NT2/D1 (cell line): ENCODE measurements at places on chromosomes 5 and 9.

GRCh38 chr5:142319105-142319504, 5.7 kb downstream of the SPRY4 start:
- DNase-seq, result no peak

DNA sequence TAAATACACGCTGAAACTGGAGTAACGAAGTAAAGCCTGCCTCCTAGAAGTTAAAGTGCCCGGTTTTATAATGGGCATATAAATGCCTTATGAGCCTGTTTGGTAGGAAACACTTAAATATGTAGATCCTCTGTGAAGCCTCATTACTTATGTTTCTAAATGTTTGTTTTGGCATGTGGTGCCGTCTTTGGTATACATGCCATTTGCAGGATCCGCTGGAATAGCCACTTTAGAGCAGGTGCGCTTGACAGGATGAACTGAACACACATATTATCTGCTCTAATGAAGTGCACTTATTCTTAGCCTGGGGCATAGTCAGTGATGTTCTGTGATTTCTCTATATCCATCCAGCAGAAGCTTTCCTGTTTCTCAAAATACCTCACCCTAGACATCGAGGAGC, 778.1 kb upstream of the WWC1 start:
- DNase-seq, result no peak

DNA sequence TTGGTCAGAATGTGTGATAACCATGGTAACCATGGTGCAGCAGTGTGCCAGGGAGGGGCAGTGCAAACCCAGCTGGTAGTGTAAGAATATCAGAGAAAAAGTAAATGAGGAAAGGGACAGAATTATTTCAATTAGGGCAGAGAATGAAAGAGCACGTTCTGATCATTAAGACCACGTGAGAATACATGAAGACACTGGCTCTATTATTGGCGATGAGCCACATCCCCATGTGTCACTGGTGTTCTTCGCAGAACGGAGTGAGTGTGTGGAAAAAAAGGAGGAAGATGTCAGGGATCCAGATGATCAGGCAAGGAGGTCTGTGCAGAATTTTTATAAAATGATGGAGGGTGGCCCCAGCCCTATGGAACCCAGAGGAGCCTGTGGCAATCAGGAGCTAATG, 315.5 kb downstream of the SEMA5A start:
- DNase-seq, result no peak

DNA sequence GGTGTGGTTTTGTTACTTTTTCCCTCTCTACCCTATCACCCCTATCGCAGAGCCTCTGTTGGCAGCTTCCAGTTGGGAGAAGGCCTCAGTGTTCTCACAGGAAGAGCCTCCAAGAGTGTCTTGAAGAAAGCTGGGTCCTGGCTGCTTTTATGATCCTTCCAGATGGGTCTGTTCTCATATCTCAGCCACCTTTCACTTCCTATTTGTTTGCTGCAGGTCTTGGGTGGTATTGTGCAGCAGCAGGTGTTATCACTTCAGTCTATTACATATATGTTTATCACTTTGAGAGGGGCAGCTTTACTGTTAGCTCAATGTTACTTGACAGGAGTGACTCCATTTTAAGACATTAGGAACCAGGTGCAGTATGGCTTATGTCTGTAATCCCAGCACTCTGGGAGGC, 59.2 kb upstream of the GDNF start:
- no peak for DNase-seq

DNA sequence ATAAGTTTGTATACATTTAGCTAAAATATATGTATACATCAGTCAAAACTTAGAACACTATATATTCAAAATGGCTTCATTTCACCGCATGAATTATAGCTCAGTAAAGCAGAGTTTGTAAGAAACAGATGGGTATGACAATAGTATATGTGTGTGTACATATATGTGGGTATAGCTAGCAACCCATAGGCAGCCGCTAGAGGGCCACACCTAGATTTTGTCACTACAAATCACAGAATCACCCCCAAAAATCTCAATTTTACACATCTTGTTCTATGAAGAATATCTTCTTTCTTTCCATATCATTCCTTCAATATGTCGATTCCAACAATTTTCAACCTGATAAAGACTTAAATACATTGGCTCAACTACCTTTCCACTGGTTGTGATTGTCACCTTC, 357.8 kb upstream of the CCNG1 start:
- no peak for DNase-seq

DNA sequence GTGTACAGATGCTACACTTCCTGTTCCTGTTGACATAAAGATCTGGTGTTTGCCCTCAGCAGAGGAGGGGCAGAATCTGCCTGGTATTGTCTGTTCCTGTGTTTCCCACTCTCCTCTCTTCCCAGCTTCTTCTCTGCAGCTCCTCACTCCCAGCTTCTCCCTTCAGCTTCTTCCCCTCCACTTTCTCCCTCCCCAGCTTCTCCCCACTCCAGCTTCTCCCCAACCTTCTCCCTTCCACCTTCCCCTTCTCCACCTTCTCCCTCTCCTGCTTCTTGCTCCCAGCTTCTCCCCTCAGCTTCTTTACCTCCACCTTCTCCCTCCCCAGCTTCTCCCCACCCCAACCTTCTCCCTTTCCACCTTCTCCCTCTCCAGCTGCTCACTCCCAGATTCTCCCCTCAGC, 148.9 kb upstream of the IRX2 start:
- no peak for DNase-seq
